ENCODE measurements at places on chromosomes 1 and 21.

DNA sequence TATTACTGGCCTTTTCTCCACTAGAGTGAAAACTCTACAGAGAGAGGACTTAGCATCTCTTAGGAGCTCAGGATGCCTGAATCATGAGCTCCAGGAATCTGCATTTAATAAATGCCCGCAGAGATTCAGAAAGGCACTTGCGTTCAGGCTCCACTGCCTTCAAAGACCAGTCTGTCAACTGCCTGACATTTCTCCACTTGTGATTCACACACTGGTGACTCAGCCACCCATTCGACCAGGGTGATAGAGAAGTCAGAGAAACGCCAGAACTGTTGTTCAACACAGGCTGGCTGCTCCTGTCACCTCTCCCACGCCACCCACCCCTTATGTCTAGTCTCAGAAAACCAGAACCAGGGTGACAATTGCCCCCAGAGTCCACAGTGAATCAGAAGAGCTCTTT, 26.9 kb upstream of the LBR start:
- peak; percentile 94 for DNase-seq

- DNase-seq, result no peak
Observed at GRCh38 chr1:34190692-34191091, 14.0 kb downstream of the C1orf94 start.

DNA sequence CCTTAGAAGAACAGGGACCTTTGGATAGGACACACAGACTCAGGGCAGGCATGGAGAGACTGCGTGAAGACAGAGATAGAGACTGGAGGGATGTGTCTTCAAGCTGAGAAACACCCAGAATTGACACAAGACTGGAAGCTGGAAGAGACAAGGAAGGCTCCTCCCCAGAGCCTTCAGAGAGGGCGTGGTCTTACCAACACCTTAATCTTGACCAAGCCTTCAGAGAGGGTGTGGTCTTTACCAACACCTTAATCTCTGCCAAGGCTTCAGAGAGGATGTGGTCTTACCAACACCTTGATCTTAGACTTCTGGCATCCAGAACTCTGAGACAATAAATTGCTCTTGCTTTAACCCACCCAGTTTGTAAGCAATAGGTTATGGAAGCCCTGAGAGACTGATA, 481.4 kb upstream of the VAMP3 start:
- no peak for DNase-seq

GRCh38 chr1:230186003-230186863, 119.2 kb downstream of the GALNT2 start:
- peak; percentile 91 for DNase-seq

DNA sequence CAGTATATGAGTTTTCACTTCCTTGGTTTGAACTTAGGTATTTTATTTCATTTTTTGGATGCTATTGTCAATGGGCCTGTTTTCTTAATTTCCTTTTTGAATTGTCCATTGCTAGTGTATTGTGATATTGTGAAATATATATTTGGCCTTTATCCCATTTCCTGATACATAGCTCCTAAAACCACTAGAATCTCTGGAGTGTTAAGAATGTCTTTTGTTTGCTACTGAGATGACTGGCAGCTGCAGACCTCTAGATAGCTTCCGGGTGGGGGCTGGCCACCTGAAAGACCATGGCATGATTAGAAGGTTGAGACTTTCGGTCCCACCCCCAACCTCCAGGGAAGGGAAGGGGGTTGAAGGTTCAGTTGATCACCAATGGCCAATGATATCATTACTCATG, 245.4 kb downstream of the KCNJ6 start:
- DNase-seq, result no peak

DNA sequence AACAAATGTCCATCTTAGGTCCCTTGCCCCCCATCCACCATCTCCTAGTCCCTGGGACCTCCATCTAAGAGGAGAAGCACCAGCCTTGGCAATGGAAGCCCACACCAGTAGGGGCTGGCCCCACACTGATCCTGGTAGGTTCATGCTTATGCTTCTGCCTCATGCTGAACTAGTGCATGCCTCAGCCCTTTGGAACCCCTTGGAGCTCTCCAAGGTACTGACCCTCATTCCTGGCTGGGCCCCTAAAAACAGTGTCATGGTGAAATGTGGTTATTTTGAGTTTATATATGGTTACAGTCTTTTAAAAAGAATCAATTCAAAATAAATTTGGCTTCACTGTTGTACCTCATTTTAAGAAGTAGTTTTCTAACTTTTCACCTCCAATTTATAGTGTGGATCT, 108.3 kb downstream of the HIVEP3 start:
- DNase-seq, result peak; percentile 75

- DNase-seq, result no peak
Observed at GRCh38 chr1:245605480-245606156, 450.8 kb downstream of the KIF26B start.

DNA sequence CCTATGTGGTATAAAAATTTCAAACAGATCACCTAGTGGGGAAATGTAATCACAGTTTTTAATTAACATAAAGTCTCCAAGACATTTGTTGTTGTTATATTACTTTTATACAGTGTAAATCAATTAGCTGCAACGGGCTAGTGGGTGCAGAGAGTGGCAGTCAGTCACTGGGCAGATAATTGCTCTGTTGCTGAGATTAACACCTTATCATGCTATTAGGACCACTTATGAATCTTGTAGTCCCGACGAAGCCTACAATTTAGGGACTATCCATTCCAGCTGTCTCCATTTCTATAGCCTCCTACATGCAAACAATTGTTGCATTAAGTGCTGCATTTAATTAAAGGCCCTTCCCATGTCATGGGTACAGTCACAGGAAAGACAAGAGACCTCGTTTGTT, 158.9 kb upstream of the PROX1 start:
- no peak for DNase-seq

- DNase-seq, result peak; percentile 96
Observed at GRCh38 chr1:204084247-204084772, 11.4 kb downstream of the SOX13 start.

DNA sequence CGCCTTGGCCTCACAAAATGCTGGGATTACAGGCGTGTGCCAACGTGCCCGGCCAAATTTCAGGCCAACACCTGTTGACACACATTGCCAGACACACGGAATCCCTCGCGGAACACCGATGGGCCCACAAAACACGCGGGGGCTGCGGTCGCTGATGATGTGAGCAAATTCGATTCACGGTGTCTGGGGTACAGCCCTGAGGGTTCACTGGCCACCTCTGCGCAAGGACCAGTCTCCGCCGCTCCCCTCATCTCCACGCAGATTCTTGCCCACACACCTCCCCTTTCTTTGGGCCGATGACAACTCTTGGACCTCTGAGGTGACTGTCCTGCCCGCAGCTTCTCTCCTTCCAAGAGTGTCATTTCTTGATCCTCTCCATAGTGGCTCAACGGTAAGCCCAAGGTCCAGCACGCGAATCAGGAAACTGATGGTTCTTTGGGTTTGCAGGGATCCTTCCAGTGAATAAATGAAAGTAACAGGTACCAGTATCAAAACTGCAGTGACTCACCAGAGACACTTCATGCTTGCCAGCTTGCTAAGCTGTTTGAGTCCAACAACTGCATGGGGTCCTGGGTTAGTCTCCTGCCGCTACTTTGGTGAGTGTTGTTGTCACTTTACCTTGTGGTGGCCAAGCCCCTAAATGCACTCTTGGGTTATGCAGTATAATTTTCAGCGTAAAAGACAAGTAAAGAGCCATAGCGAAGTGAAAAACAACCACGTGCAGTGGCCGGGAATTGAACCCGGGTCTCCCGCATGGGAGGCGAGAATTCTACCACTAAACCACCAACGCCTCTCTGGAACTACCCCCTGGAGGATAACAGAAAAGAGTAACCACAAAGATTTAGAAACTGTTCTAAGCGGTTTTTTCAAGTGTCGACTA, 11.0 kb upstream of the RNU1-3 start:
- peak; percentile 64 for DNase-seq

DNA sequence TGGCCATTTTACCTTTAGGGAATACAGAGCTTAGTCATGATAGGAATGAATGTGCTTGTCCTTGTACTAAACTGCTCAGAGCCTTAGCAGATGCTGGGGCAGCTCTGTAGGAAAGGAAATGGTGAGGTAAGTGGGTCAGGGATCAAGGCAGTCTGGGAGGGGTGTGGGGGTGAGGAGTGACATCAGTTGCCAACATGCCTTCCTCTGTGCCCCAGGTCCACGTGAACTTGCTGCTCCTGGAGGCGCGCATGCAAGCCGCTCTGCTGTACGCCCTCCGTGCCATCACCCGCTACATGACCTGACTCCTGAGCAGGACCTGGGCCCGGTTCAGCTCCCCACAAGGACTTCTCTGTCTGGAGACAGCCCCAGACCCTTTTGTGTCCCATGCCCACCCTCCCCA, 21.2 kb downstream of the SESN2 start:
- no peak for DNase-seq

GRCh38 chr1:19220080-19220846, 10.2 kb upstream of the UBR4 start:
- no peak for DNase-seq

GRCh38 chr1:225692517-225692879, 39.6 kb upstream of the ENAH start:
- DNase-seq, result no peak

- DNase-seq, result peak; percentile 62
Observed at GRCh38 chr1:202274611-202275010, 67.1 kb downstream of the UBE2T start.

DNA sequence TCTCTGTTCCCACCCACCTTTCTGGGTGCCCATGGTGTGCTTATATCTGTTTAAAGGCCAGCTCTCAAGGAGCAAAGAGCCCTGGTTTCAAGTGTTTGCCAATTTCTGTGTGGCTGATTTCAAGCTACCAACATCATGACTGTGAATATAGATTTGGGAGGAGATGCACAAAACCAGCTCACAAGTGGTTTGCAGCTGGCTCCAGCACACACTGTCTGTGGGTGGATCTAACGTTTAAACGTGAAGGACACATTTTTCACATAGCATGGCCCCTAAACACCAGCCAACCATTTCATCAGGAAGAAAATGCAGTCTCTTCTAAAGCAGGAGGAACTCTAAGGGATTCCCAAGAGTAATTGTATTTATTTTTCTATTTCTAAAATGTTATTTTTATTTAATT, 65.2 kb downstream of the FCRL5 start:
- DNase-seq, result no peak

- no peak for DNase-seq
Observed at GRCh38 chr1:87186346-87186745, 142.3 kb upstream of the LMO4 start.

GRCh38 chr1:97533358-97533757, 387.5 kb downstream of the DPYD start:
- DNase-seq, result no peak

DNA sequence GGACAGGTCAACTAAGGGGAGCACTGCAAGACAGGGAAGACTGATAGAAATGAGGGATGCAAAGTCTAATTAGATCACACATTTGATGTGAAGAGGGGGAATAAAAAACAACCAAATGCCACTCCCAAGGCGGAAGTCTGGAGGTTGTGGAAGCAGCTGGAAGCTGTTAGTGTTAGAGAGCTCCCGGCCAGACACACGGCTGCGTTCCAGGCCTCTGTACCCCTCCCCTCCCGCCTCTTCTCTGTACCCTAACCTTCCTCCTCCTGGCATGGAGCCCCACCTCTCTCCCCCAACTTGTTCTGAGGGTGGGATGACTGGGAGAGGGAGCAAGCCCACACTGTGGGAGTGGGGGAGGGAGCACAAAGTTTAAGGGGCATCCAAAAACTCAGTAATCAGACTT, 67.0 kb downstream of the PLEKHA6 start:
- DNase-seq, result no peak

- peak; percentile 91 for DNase-seq
Observed at GRCh38 chr1:165854101-165854845, 26.9 kb downstream of the UCK2 start.

DNA sequence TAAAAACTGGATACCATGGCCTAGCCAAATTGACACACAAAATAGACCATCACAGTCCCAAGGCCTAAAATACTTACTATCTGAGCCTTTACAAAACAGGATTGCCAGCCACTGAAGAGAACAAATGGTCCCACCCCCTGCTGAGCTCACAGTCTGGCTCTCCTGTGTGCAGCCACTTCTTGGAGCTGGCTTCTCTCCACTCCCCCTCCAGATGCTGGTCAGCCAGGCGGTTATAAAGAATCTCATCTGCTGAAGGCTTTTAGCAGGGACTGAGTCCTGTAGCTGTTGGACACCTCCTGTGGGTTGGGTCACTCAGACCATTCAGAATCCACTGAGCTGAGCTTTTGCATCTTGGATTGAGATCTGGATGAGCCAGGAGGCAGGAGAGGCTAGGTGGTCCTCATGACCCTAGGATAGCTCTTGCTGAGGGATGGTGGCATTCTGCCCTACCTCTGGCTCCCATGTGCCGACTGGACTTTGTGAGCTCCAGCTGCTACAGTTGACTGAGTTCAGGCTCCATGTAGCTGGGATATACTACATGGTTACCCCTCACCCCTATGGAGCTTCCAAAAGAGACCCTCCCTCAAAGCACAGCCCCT, 16.1 kb downstream of the OXCT2 start:
- DNase-seq, result no peak

DNA sequence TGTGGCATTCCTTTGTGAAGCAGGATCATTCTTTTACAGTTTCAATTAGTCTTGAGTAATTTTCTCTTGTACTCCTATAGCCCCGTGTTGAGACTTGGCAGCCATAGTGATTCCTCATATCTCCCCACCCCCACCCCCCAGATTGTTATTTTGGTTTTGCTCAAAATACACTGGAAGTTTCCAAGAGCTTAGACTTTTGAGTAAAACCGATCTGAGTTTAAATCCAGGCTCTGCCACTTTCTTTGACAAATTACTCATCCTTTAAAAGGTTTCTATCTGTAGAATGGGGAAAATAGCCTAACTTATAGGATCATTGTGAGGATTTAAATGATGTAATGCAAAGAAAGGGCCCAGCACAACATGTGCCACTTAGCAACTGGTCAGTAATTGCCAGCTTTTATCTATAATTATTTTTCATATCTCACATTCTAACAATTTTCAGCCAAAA, 53.1 kb upstream of the RC3H1 start:
- DNase-seq, result no peak

GRCh38 chr1:241115784-241116183, 241.2 kb downstream of the RGS7 start:
- no peak for DNase-seq

- DNase-seq, result no peak
Observed at GRCh38 chr1:248736977-248737376, 18.6 kb downstream of the LYPD8 start.

DNA sequence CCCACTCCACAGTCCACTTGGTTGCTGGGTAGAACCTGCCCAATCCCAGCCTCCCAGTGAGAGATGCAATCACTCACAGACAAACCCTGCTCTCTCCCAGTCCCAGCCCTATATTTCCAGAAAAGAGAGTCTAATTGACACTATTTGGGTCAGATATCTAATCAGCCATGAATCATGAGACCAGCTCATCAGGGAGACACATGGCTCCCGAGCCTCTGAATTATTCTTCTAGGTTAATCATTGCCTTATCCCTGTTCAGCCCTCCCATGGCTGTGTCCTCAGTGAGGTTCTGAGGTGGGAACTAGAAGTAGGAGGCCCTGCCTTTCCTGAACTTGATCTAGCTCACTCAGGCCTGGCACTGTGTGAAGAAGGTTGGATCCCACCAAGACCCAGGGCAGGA, 49.9 kb upstream of the ZC3H12A start:
- no peak for DNase-seq

GRCh38 chr1:150106341-150106740, 38.8 kb downstream of the VPS45 start:
- DNase-seq, result no peak

GRCh38 chr1:90715309-90715708, 1.8 kb downstream of the BARHL2 start:
- DNase-seq, result no peak
